ENCODE measurements at places on chromosomes 12 and 14. TPM values are rescaled to one million over a fixed set of nuclear protein-coding genes. Genes with fewer than 3 reads are reported as not detected.

The TAS2R9 gene
- not detected for total RNA-seq

- no peak for DNase-seq
These were observed 4.9 kb upstream of the PPP1R12A start for GRCh38 chr12:79939728-79940310.

The PUS7L gene
- total RNA-seq = 26.5 TPM

DNA sequence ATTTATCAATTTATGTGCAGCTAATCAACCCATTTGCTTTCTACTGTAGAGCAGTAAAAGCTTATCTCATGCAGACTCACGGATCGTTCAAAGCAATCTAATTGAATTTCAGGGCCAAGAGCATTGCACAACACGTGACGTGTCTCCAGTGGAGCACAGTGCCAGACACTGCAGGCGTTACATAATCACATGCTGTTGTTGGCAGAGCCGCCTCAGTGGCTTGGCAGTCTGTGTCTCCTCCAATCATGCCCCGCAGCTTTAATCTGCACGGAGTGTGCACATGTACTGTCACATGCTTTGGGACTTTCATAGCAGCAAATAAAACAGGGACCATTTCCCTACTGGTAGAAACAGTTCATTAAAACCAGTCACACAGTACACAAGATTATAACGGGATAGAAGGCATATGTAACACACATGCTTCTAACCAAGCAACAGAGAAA, 309.3 kb downstream of the ITPR2 start:
- DNase-seq = peak; percentile 98

The VRK1 gene
- total RNA-seq = 14.7 TPM

DNA sequence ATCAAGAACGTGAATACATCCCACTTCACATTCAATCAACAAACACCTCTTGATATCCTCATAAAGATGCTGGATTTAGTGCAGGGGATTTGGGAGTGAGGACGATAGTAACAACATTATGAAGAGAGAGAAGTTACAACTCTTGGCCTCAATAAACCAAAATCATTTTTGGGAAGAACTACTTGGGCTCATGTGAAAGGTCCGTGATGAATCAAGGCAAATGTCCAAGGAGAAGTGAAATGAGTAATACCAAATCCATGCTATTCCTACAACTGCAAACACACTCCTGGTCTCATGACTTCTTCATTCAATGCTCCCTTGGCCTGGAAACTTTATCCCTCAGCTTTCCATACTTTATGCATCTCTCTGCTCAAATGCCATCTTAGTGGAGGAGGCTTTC, 162.0 kb upstream of the LMNTD1 start:
- DNase-seq = no peak

The SLC8A3 gene
- total RNA-seq = not detected

The LALBA gene
- total RNA-seq = not detected

DNA sequence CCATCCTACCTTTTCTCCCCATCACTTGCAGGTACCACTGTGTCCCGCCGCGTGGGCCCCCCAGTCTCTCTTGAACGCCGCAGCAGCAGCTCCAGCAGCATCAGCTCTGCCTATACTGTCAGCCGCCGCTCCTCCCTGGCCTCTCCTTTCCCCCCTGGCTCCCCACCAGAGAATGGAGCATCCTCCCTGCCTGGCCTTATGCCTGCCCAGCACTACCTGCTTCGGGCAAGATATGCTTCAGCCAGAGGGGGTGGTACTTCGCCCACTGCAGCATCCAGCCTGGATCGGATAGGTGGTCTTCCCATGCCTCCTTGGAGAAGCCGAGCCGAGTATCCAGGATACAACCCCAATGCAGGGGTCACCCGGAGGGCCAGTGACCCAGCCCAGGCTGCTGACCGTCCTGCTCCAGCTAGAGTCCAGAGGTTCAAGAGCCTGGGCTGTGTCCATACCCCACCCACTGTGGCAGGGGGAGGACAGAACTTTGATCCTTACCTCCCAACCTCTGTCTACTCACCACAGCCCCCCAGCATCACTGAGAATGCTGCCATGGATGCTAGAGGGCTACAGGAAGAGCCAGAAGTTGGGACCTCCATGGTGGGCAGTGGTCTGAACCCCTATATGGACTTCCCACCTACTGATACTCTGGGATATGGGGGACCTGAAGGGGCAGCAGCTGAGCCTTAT, 9.2 kb downstream of the ARHGAP9 start:
- no peak for DNase-seq

DNA sequence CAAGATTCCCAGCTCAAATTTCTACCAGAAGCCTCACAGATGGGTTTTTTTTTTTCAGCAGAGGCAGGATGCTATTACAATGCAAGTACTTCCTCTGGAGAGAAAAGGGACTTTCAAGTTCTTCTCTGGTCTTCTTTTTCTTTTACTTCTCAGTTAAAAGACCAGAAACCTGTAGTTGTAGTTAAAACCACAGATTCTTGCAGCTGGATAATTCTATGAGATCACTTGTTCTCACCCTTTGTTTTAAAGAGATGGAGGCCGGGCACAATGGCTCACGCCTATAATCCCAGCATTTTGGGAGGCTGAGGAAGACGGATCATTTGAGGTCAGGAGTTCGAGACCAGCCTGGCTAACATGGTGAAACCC, 47.6 kb upstream of the OVCH1 start:
- no peak for DNase-seq

The TM7SF3 gene
- 119 TPM for total RNA-seq

DNA sequence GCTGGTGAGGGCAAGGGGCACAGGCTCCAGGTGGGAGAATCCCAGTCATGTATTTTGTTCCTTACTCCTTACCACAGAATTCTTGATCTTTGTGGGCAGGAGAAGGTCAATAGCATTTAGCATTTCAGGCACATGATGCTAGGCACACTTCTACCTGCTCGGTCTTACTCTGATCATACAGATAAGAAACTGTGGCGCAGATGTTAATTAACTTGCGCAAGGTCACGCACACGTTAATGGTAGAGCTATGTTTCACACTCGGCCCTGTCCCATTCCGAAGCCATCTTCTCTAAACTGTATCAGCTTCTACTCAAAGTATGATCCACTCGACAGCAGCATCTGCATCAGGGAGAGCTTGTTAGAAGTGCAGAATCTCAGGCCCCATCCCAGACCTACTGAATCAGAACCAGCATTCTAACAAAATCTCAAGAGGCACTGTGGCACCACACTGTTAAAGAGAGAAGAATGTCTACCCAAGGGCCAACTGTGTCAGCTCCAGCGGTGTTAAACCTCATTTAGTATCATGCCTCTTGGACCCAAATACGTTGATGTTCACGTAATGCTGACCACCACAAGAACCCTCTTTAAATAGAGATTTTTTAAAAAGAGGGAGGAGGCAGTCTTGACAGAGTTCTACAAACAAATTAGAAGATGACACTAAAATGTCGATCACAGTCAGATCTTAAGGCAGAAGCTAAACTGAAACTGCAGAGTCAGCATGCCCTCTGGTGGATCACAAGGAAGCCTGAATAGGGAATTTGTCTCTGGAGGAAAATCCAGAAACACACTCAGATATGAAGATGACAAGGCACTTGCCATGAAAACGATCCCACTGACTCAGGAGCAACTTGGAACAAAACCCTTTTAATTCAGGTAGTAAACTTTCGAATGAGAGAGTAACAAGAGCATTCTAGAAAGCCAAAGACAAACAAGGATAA, 7.3 kb downstream of the STXBP6 start:
- DNase-seq = no peak

The RNASE3 gene
- total RNA-seq = not detected

DNA sequence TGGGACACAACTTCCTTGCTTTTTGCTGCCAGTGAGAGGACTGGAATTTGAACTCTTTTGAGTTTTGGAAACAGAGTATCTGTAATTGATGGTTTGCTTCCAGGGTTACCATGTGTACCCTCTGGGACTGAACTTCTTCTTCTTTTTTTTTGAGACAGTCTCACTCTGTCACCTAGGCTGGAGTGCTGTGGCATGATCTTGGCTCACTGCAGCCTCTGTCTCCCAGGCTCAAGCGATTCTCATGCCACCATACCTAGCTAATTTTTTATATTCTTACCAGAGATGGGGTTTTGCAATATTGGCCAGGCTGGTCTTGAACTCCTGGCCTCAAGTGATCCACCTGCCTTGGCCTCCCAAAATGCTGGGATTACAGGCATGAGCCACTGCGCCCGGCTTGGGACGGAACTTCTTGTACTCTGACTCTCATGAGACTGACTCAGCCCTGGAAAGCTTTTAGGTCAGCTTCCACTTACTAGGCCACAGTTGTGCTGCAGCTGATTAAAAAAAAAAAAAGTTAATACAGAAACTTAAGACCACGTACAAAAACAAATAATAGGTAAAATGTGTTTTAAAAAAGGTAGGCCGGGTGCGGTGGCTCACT, 15.8 kb downstream of the SEL1L start:
- DNase-seq = no peak

DNA sequence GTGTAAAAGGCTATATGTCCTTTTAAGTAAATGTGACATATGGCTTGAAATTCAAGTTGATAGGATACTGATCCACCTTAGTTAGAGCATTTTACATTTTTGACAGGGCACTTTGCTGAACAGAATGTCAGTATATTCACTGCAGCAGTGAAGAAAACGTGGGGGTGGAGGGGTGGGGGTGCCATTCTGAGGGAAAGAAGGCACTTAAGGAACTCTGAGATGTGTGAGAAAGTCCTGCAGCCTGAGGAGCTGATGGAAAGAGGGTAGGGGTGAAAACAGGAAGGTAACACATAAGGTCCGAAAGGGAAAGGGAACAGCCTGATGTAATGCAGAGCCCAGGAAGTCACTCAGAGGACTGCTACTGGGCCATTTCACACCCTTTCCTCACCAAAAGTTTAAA, 265.5 kb upstream of the GRIP1 start:
- DNase-seq = no peak

DNA sequence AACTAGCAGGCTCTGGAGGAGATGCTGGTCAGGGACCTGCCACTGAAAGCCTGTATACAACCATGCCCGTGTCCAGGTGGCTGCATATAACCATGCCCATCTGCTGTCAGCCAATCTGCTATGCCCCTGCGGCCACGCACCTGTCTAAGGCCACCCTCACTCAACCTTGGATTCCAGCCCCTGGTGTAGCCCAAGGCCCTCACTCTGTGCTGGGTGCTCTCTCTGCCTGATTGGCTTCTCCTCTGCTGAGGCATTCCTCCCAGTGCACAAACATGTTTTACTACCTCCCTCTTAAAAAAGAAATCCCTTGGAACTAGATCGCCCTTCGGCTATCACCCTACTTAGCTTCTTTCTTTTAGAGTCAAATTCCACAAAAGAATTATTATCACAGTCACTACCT, 45.5 kb downstream of the ZFP36L1 start:
- DNase-seq = no peak

DNA sequence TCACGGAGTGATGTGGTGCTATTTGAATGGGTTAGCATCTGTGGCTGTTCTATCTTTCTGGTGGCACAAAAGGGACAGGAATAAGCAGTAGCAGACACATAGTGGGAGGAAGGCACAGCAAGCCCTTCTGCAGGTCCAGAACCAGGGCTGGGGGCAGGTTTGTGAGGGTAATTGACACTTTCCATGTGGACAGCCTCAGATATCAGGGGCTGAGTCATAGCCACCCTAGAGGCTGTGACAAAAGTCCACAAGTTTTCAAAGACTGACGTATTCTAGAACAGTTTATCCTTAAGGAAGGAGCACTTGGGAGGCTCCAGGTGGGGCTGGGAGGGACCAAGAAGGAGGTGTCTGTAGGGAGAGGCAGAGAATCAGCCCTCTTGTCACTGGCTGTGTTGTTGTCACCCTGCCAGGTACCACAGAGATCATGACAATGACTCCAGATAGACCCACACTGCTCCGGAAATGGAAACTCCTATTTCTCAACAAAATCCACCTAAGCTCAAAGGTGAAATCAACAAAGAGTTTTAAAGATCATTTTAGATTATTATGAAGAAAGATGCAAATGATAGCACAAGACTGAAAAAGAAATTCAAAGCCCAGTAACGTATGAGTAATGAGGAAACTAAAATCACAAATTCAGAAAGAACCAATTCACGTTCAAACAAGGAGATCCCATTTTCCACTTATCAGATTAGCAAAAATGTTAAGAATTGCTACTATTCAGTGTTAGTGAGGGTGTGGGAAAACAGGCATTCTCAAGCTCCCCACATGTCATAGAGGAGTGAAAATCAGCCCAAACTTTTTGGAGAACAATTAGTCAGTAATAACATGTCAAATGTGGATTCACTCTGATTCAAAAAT, 48.3 kb downstream of the NFKBIA start:
- no peak for DNase-seq

DNA sequence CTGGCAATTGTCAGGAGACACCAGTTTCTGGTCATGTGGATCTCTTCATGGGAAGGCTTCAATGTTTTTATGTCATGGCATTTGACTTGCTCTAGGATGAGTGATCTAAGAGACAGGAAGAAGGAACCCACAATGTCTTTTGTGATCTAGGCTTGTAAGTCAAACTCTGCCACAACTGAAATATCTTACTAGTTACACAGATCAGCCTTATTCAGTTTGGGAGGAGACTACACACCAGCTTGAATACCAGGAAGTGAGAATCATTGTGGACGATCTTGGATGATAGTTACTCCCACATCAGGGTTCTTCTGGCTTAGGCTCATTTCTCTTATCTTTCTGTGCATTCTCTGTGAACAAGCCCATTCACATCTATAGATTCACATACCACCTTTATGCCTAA, 236.2 kb upstream of the FBXO33 start:
- peak; percentile 15 for DNase-seq

- no peak for DNase-seq
These were observed 5.6 kb downstream of the GLI1 start for GRCh38 chr12:57465030-57465746.

All from MCF 10A (cell line).